ENCODE measurements at places on chromosomes 16 and 17.

GRCh38 chr17:73039282-73039681 is 53.2 kb downstream of the SLC39A11 start:
- DNase-seq: no peak

DNA sequence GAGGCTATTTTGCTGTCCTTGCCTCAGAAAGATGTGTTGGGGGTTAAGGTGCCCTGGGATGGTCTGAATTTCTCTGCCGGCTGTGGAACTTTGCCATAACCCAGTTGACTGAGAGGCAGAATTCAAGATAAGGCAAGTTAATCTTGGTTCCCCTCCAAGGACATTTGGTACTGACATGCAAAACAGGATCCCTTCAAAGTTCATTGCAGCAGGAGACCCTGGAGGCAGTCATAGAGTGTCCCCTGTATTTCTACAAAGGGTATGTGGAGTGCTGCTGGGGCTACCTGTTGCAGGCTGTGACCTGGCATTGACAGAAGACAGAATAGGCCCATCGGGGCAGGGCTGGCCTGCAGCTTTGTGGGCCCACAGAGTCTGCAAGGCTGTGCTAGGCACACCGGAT is 135.6 kb upstream of the IRX3 start:
- DNase-seq: no peak

DNA sequence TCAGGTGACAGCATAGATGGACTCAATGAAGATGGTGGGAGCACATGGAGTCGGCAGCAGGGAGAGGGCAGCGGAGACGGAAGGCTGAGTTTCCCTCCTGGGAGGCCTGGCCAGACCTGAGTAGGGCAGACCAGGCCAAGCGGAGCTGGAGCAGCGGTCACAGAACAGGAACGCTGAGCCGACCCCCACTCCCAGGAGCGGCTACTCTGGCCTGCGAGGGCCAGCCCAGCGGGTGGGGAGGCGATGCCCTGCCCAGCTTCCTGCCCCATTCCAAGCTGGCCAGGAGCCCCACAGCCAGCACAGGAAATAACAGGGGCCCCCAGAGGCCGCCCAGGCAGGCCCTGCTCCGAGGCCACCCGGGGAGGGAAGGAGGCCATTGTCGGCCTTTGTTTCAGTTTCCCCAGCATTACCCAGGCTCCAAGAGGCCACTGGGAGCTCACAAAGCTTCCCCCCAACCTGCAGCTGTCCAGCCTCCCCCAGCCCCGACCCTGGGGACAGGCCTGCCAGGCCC is 79.8 kb downstream of the ZNF423 start:
- no peak for DNase-seq

DNA sequence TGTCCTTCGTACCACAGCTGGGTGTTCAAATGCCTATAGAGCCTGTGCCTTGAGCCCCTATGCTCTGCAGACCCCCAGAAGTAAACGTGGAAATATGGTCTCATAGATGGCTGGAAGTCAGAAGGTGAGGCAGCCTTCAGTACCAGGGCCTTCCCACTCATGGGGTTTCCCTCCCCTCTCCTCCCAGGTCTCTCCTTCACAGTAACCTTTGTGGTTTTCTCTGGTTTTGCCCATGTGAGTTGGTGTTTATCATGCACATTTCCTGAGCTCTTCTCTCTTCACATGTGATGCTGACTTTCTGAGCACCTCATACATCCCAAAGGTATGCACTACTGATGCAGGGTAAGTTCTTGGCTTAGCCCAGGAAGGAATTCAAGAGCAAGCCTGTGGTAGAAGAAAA is 35.4 kb downstream of the TMEM114 start:
- no peak for DNase-seq

- no peak for DNase-seq
Measured at GRCh38 chr16:12433691-12434390, 369.8 kb downstream of the CPPED1 start.

- no peak for DNase-seq
Measured at GRCh38 chr16:82368041-82368440, 198.0 kb upstream of the MPHOSPH6 start.

- DNase-seq: no peak
Measured at GRCh38 chr17:66025551-66025950, 166.4 kb downstream of the CEP112 start.

- no peak for DNase-seq
Measured at GRCh38 chr16:29678691-29679267, at the start of gene QPRT. TSS of gene QPRT (plus strand) at chr16:29679180. CDS start at chr16:29679198, 18 bp downstream.

DNA sequence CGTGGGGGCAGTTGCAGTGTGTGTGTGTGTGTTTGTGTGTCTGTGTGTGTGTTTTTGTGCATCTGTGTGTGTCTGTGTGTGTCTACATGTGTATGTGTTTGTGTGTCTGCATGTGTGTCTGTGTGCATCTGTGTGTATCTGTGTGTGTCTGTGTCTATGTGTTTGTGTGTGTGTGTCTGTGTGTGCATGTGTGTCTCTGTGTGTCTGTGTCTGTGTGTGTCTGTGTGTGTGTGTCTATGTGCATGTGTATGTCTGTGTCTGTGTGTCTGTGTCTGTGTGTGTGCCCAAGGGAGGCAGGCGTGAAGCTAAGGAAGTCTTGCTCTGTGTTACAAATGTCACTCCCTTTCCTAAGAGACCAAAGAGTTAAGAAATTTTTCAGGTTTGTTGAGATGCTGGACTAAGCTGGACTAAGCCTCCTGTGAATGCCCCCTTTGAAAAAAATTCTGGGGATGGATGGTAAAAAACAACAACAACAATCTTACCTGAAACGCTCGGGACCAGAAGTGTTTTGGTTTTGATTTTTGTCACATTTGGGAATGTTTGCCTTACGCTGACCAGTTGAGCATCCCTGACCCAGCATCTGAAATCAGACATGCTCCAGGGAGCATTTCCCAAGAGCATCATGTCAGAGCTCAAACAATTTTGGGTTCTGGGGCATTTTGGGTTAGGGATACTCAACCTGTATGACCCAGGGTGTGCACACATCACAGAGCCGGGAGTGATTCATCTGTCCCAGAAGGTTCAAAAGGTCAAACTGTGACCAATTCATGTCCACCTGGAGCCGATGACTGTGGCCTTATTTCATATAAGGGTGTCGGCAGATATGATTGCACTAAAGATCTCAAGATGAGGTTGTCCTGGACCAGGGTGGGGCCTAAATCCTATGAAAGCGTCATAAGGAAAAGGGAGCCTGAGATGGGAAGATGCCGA is 48.6 kb upstream of the ZNF469 start:
- DNase-seq: no peak
